ENCODE measurements at places on chromosomes 12 and 14.
A peak's percentile ranks its signal among the peaks of the same experiment; 100 is the strongest.

DNA sequence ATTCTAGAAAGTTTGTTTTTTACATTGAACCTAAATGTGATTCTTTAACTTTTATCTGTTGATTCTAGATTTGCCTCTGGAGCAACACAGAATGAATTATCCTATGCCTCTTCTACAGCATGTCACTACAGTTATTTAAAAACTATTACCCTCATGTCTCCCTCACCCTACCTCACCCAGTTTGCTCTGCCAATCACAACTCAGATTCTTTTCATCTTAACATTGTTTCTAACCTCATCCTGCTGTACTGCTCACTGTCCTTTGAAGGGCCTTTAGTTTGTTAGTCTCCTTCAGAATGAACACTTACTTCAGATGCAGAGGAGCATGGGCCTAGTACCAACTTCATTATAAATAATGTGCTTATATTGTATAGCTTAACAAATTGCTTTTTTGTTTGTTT is 21.5 kb downstream of the YLPM1 start:
- no peak for DNase-seq

DNA sequence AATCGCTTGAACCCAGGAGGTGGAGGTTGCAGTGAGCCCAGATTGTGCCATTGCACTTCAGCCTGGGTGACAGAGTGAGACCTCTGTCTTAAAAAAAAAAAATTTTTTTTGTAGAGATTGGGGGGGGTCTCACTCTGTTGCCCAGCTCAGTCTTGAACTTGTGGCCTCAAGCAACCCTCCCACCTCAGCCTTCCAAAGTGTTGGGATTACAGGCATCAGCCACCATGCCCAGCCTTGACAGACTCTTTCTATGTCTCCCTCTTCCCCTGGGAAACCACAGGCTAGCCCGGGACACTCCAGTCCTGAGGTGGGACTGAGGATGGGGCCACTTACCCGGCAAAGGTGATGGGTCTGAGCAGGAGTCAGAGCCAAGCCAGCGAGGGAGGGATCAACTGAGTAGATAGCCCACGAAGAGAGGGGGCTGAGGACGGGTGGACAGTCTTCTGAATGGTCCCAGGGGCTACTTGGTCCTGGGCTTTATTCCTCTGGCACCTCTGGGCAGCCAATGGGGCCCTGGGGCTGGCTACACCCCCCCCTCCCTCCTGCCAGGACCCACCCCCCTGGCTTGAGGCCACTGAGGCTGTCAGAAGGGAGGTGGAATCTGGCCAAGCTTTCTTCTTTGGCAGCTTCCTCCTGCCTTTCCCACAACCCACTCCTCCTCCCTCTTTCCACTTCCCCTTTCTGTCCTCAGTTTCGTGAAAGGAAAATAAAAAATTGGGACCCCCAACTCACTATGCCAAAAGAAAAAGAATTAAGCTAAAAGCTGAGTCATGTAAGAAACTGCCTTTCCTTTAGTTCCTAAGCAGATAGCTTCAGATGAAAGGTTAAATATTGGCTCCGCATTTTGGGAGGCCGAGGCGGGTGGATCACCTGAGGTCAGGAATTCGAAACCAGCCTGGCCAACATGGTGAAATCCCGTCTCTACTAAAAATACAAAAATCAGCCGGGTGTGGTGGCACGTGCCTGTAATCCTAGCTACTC is at the start of gene SDS:
TSS of gene SDS (minus strand) at position 453 of the 981 bp plus-strand sequence. CDS start 4,179 bp downstream, outside the sequence.
- DNase-seq: no peak

DNA sequence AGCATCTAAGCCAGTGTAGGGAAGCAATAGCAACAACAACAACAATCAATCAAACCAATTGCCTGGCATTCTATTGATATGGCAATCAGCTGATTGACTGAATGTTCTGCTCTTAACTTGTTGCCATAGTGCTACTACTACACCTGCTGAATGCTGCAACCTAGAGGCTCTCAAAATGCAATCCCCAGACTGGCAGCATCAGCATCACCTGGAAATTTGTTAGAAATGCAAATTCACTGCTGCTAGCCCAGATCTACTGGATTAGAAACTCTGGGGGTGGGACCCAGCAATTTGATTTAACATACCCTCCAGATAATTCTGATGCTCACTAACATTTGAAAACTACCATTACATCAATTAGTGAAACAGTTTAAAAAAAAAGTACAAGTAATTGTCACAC is 363.6 kb downstream of the SNAPC1 start:
- no peak for DNase-seq

DNA sequence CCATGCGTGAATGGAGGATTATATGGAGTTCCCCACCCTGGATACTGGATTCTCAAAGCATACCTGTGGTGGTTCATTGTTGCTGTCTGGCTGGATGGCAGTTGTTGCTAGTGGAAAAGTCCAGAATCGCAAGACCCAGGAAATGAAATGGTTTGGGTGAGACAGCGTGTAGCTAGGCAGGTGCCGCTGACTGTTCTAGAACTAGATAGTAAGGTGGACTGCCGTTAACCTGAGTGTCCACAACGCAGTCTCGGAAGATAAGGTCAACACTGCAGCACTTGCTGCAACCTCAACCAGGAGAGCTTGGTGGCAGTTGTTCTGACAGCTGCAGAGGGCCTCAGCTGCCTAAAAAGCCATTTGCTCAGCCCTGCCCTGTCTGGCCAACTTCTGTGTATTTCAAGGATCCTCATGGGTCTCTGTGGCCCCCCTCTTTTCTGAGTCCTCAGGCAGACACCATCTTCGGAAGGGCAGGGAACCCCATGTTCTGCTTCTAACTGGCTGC is 15.5 kb upstream of the IRF2BPL start:
- no peak for DNase-seq

DNA sequence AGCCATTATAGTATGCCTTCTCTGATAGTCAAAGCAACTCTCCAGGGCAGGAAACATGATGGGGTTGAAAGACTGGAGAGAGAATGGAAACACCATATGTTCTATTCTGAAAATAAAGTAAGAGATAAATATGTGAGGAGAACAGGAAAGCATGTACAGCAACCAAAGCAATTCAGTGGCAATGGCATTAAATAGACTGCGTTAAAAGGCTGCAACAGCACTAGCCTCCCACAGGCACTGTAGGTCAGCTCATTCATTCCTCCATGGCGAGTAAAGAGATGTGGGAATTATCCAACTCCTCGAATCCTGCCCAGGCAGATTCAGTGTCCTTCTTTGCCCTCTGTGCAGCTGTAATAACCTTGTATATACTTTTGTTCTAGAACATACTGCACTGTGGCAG is 43.8 kb downstream of the ANO6 start:
- DNase-seq: no peak

DNA sequence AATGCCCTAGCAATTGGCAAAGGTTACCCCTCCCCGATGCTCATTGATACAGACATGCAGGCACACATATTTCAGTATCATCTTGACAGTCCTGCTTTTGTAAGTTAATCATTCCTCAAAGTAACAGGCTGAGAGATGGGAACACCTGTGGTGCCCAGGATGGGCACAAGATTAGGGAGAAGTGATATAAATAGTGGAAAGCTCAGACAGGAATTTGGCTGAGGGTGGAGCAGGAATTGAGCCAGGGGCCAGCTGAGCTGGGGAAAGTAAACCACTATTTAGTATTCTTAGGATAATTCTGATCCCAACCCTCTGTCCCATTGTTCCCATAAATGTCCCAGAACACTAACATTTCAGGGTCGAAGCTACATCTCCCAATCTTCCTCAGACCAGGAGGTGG is 38.3 kb downstream of the DAO start:
- no peak for DNase-seq

- DNase-seq: no peak
Measured at GRCh38 chr14:86464341-86464740, 934.4 kb downstream of the FLRT2 start.

DNA sequence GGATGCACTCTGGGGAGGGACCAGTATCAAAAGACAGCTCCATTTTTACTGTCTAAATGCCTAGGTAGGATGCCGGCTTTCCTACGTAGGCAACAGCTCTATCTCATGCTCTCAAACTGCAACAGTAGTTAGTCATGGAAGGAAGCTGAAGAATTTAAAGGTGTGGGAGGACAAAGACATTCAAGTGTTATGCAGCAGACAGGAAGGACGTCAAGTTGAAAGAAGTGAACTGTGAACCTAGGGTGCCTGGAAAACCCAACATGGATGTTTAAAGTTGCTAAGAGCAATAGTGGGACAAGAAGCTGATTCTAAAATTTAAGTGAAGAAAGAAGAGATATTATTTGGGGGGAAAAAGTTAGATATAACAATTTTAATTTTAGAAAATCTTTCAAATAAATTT is 5.9 kb downstream of the SEC23A start:
- peak; percentile 60 for DNase-seq

DNA sequence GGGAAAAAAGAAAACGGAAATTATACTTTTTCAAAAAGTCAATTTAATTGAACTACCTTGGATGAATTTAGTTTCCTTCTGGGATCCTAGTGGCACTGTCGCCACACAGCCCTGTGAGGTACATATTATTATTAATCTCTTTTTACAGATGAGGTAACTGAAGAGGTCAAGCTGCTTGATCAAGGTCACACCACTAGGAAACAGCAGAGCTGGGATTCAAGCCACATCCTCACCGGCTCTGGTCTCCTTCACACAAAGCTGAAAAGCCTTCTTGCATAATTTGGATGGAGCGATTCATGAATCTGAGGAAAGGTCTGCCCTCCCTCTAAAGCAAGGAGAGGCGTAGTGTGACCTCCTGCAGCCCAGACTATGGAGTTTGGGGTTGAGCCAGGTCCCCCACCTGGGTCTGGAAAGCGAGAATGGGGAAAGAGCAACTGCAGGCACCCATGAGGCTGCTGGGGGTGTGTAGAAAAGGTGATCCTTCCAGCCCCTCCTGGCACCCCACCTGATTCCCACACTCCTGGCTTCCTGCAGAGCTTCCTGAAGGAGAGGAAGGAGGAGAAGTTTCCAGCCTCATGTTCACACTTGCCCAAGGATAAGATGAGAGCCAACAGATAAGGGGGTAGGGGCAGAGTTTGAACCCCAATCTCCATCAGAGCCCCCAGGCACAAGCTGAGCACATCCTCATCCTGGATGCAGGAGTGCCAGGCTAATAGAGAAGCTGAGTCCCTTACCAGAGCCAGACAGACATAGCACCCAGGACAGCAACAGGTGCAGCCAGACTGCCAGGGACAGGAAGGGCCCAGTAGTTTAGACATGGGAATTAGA is 3.9 kb upstream of the KRT79 start:
- no peak for DNase-seq

GRCh38 chr14:104770851-104771272 is 17.9 kb downstream of the SIVA1 start:
- DNase-seq: peak; percentile 29

DNA sequence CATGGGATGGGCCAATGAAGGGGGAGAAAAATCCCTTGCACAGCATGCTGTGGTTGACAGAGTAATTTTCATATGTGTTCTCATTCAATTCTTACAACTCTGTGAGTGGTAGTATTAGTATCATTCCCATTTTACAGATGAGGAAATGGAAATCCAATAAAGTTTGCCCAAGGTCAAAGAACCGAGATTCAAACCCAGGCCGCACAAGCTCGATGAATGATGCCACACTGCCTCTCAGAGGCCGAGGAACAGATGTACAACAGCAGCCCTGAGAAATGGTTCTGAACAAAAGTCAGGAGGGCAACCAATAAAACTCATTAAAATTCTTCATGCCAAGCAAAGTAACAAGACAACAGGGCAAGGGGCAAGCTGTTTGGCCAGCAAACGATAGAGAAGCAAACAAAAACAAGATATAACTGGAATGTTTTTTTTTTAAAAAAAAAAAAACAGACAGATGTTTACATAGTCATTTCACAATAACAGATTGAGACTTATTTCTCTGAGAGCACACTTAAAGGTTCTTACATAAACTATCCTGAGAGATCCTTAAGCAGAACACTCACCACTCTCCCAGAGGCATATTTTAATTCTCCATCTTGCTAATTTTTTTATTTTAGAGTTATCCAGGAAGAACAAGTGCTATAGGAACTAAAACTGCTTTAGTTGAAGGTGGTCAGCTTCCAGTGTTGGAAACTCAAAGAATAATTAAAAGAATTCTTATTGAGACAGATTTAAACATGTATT is 85.8 kb downstream of the EXOC5 start:
- DNase-seq: peak; percentile 12

- DNase-seq: no peak
Measured at GRCh38 chr12:92696216-92696615, 6.6 kb upstream of the PLEKHG7 start.

GRCh38 chr12:668090-668481 is 4.8 kb upstream of the NINJ2 start:
- no peak for DNase-seq

GRCh38 chr14:32947792-32948191 is 9.1 kb downstream of the NPAS3 start:
- no peak for DNase-seq

DNA sequence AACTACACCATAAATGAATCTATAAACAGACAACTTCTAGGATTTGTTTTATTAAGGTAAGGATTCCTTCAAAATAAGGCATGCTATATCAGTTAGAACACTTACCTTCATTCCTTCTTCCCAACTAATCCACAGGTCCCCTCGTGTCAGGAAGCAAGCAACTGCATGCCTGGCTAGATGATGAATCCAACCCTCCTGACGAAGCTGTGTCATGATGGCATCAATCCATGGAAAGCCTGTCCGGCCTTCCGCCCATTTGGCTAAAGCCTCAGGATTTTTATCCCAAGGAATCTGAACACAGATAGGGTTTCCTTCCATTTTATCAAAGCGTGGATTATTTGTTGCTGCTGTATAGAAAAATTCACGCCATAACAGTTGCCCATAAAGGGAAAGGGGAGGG is 12.5 kb upstream of the MTERF2 start:
- no peak for DNase-seq

DNA sequence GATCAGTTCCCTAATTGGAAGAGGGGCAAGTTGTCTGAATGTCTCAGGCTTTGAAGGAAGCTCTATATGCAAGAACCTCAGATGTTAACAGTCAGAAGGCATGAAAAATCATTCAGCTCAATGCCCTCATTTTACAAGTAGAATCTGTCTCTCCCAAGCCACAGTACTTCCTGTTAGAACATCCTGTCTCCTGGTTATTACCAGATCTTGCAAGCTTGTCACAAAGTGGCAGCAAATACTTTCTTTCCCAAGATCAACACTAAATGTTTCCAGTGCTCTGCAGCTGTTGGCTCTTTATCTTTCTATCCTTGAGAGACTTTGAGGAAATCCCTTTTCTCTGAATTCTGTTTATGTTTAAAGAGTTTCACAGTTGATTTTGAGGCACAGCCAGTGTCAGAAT is 235.5 kb downstream of the AKAP6 start:
- peak; percentile 24 for DNase-seq

GRCh38 chr12:3107071-3107583 is 29.9 kb downstream of the TSPAN9 start:
- DNase-seq: no peak

All from activated CD4-positive, alpha-beta T cell treated with anti-CD3 and anti-CD28 coated beads, Interleukin-2, Interleukin-6, amounts not matched to agents 100 ng/mL and 50 ng/mL, durations not matched to agents 16 hours and 8 hours (primary cell).